ENCODE measurements at places on chromosomes 12 and 14.

- DNase-seq: no peak
Observed at GRCh38 chr12:49972641-49973360, at the start of gene AQP6. Gene AQP6 (plus strand): TSS chr12:49972947. CDS start chr12:49973174, 227 bp downstream.

- DNase-seq: no peak
Observed at GRCh38 chr12:64670919-64671639, 60.8 kb downstream of the RASSF3 start.

DNA sequence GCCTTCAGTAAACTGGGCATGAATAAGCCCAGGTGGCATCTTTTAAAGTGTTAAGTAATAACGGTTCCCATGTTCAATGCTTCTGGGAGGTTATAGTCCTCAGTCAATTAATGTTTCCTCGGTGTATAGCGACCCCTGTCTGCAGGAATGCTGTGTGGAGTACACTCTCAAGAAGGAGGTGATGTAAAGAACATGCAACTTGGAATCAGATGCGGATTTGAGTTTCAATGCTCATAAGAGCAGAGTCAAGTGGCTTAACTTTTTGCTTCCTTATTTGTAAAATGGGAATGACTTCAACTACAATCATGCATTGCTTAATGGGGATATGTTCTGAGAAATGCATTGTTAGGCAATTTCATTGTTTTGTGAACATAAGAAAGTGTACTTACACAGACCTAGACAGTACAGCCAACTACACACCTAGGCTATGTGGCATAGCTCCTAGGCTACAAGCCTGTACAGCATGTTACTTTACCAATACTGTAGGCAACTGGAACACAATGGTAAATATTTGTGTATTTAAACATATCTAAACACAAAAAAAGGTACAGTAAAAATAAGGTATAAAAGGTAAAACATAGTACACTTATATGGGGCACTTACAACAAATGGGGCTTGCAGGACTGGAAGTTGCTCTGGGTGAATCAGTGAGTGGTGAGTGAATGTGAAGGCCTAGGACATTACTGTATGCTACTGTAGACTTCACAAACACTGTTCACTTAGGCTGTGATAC is 6.7 kb upstream of the MRPS35 start:
- DNase-seq: peak; percentile 70

- peak; percentile 27 for DNase-seq
Observed at GRCh38 chr12:108955225-108955835, 65.5 kb downstream of the SVOP start.

- DNase-seq: no peak
Observed at GRCh38 chr12:109767456-109767855, 53.8 kb downstream of the FAM222A start.

- DNase-seq: peak; percentile 42
Observed at GRCh38 chr12:64103825-64104740, 118.0 kb downstream of the KICS2 start.

DNA sequence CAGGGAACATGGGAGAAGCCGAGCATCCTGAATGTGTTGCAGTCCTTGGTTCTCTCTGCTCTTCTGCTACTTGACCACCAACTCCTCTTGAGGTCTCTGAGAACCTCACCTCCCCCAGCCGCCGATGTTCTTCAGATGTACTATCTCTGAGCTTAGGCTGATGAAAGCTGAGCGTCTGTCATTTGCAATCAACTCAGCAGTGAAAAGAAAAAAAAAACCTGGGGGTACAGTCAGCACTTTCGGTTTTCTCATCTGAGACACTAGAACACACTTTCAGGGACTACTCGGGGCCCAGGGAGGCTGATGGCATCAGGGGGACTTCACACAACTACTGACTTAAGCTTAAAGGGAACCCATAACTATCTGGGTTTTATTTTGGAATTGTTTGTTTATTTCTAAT is 9.6 kb upstream of the FLVCR2 start:
- no peak for DNase-seq

- DNase-seq: peak; percentile 27
Observed at GRCh38 chr14:30559638-30560091, 707 bp downstream of the G2E3 start.

- peak; percentile 90 for DNase-seq
Observed at GRCh38 chr14:99274346-99275221, 2.6 kb upstream of the BCL11B start.

- peak; percentile 73 for DNase-seq
Observed at GRCh38 chr12:117134059-117134458, 34.8 kb upstream of the TESC start.

DNA sequence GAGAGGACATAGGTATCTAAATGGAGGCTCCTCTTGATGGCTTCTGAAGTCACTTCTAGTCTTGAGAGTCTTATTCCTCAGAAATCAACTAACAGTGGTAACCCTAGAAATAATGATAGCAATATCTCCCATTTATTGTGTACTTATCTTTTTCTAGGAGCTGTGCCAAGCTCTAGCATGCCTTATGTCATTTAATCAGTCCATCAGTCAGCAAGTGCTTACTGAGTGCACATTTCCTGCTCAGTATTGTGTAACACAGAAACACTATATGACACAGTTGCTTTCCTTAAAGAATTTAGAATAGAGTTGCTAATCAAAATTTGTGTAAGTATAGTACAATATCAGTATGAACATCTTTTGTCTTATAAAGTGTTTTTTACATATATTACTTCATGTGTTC is 36.6 kb downstream of the KRT76 start:
- no peak for DNase-seq

Data from femur (tissue), 1 donor.